ENCODE measurements at places on chromosomes 11 and 22.

DNA sequence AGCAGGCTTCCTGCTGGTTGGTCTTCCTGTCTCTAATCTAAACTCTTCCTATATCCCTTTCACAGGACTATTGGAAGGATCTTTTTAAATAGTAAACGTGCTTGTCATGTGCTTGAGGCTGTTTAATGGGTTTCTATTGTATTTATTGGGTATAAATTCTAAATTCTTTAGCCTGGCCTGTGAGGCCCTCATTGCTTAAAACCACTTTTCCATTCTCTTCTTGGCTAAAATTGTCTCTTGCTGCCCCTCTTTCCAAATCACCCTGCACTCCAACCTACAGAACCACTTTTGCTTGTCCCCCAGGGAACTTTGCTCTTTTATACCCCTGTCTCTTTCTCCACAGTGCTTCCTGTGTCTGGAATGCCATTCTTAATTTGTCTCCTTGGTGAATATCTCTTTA lies 46.4 kb upstream of the MUC15 start:
- DNase-seq, result no peak

DNA sequence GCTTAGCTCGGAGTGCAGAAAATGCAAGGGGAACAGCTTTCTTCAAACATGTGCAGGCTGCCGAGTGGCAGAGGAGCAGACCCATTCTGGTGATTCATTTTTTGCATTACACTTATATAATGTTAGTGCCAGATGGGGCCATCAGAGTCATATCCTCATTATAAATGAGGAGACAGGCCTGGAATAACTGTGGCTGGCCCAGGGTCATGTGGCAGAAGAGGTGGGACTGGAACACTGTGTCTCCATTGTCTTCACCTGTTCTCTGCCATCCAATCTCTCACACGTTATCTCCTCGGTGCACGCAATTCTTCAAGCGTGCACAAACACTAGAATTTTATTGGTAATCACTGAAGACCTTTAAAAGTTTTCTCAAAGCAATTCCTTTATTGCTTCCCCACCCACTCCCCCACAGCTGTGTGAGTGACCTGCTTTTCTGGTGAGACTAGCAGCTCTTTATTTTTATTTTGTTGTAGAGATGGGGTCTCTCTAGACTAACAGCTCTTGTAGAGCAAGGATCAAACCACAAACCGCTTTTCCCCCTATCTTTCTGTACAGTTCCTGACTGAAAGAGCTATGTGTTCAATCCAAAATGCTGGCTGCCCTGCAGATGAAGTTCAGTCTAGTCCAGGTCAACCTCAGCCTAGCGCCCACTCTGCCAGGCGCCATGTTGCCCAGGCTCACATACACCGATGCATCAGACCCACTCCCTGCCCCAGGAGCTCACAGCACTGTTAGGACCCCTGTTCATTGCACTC lies 75.3 kb downstream of the ST3GAL4 start:
- no peak for DNase-seq

DNA sequence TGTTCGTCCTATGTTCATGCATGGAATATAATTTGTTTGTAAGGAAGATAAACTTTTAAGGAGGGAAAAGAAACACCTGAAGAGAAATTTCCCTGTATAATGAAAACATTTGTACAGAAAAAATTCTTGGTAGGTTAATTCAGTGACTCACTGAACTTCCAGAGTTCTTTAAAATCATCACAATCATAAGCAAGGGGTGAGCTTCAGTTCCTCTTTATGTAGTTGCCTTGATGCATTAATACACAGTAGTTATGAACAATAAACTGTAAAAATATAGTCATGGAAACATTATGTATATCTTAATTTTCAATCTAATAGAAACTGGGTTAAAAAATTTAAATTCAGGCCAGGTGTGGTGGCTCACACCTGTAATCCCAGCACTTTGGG lies 1.1 kb upstream of the C11orf65 start:
- no peak for DNase-seq

GRCh38 chr22:30038219-30038618 lies 42.0 kb upstream of the HORMAD2 start:
- no peak for DNase-seq

- no peak for DNase-seq
Measured at GRCh38 chr11:17219016-17219415, 11.2 kb upstream of the PIK3C2A start.
